ENCODE measurements at places on chromosomes 7 and 10.

DNA sequence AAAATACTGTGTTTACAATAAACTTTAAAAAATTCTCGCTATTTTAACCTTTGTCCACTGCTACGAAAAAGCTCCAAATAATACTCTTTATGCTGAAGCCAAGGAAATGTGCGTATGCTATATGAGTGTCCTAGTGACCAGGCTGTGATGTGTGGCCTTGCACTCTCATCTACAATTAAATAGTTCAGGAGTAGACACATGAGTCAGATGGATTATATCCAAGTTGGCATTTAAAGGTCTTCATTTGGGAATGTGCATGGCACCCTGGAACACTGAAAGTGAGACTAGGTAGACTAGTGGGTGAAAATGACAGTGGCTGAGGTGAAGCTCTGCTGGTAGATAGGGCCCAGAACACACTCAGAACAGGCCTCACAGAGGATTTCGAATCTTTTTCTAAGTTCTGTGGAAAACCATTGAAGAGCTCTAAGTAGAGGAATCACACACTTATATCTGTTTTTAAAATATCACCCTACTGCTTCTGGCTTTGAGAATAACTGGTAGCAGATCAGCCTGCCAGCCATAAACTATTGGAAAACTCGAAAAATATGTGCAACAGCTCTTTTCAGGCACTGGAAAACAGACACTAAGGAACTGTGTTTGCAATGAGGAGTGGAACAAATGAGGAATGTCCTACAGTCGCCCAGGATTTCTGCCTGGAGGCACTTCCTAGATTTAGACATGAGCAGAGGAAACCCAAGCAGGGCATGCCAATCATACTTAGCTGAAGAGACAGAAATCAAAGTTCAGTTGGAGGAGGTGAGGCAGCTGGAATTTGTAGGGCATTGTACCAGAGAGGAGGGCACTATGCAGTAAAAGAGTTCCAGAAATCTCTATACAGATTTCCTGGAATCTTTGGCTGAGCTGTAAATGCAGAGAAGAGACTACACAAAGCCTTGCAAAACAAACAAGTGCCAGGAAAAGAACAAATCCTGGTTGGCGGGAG is 603.8 kb upstream of the LRRTM3 start:
- DNase-seq = no peak

- no peak for DNase-seq
These were observed 74.5 kb downstream of the DGKI start for GRCh38 chr7:137772316-137772715.

GRCh38 chr7:88344956-88345832 is 38.5 kb upstream of the STEAP4 start:
- DNase-seq = peak; percentile 55

DNA sequence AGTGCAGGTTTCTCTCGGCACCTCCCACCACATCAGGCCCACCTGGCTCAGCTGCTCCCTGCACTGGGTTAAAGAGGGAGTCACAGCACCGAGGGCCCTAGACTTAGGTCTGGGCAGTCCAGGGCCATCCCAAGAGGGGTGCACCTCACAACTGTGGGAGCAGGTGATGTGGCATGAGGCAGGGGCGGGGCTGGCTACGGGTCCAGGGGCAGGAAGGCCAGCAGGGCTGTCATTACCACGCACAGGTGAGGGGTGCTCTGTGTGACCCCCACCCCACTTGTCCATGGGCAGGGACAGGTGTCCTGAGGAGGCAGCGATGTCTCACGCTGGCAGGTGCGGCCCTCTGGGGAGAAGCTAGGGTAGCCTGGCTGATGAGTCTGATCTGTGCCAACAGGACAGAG is 40.5 kb upstream of the DPYSL4 start:
- DNase-seq = no peak

DNA sequence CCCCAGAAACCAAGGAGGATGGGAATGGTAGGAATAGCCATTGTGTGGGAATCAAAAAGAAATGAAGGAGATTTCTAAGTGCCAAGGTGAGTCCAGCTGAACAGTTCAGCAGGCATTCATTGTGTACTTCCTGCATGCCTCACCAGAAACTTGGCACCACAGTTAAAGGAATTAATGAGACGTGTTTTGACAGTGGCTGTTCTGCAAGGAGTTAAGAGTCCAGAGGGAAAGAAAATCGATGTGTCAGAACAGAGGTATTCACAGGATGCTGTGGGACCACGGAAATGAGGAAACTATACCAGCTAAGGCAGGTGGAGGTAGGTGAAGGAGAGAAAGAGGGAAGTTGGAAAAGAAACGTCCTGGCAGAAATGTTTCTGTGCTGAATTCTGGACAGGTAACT is 78.1 kb downstream of the PRKCQ start:
- no peak for DNase-seq

DNA sequence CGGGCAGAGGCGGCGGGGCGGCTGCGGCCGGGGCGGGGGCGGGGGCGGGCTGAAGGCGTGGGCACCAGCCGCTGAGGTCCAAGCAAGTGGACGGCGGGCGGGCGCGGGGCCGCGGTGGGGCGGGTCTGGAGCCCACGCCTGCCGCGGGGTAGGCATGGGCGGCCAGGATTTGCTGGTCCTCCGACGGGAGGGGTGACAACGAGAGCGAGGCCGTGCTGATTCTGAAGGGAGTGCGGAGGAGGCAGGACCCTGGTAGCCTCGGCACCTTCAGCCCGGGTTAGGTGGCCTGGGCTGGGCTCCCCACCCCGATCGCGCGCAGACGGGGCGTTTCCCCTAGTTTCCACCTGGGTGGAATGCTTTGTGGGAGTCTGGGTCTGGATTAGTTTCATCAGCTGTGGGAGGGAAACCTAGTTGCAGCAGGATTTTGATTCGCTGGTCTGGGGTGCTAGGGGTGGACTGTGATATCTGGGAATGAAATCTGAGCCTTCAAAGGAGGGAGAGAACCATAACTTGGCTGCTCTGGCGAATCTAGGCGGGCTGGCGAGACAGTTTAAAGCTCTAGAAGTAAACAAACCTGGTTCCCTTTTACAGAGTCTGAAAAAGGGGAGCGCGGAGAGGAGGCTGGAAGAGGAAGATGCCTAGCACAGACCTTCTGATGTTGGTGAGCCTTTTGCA is 609 bp downstream of the SGPL1 start:
- DNase-seq = no peak

- no peak for DNase-seq
These were observed 356.5 kb upstream of the KLF6 start for GRCh38 chr10:4141471-4141870.

DNA sequence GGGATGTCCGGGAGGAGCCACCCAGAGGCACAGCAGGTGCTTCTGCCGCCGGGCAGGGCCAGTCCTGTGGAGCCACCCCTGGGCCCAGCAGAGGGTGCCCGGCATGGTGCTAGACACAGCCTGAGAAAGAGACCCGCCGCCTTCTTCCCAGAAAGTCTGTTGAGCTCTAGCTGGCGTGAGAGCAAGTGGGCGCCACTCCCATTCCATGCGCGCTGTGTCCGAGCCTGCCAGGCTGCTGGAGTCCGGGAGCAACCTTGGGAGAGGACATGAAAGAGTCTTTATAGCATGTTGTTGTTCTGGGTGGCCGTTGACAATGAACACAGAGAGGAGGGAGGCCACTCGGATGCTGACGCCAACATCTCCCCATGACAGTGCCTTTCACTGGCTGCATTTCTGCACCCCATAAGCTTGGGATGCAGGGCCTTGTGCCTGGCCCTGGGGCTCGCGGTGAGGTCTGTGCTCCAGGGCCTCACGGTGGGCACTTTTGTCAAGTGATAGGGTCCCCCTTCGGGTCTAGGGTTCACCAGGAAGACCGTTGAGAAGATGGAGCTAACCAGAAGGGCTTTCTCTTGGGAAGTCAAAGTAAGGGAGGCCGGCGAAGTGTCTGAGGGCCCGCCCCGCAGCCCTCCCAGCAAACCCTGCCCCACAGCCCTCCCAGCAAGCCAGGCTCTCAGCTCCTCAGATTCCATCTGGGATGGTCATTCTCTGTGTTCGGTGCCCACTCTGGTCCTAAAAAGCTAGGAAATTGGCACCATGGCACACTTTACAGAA is 47.3 kb downstream of the NKX6-2 start:
- no peak for DNase-seq

DNA sequence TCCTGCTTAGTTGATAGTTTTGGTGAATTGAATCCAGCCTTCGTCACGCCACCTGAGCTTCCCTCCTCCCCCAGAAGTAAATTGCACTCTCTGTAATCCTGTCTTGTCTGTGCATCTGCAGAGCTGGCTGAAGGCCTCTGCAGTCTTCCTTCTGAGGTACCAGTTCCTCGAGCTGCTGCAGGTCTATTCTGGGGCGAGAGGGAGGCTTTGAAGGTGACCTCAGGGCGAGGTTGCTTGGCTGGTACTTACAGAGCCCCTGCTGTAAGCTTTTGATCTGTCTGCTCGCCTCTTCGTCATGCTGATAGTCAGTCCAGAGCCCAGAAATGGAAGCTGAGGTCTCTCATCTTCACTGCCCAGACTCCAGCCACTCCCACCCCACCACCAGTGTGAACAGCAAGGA is 513.6 kb upstream of the FOXK1 start:
- no peak for DNase-seq

DNA sequence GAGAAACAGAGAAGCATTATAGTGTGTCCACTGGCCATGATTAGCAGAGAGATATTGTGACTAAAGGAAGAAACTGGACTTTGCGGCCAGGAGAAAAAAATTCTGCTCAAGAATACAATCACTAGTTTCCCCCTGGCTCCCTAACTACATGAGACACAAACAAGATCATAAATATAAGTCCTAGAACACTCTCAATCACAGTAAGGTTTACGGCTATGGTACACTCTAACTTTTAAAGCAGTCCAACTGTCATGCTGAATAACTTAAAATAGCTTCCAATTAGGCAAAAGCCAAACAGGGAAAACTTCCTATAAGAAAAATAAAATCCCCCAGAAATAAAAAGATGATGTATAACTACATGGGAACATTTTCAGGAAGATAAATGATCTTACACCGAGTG is 132.1 kb downstream of the STRA8 start:
- DNase-seq = no peak

- no peak for DNase-seq
These were observed 3.2 kb upstream of the LIPF start for GRCh38 chr10:88661018-88661417.

DNA sequence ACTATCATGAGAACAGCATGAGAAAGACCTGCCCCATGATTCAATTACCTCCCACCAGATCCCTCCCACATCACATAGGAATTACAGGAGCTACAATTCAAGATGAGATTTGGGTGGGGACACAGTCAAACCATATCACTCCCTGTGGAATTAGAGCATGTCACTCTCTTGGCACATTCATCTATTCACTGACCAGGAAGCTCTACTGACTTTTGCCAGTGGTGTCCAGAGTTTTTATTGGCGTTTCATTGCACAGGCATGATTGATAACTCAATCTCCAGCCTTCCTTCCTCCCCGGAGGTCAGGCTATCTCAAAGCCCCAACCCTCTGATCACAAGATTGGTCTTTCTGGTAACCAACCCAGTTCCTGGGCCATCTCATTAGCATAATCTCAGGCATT is 478.9 kb upstream of the NRP1 start:
- DNase-seq = no peak

DNA sequence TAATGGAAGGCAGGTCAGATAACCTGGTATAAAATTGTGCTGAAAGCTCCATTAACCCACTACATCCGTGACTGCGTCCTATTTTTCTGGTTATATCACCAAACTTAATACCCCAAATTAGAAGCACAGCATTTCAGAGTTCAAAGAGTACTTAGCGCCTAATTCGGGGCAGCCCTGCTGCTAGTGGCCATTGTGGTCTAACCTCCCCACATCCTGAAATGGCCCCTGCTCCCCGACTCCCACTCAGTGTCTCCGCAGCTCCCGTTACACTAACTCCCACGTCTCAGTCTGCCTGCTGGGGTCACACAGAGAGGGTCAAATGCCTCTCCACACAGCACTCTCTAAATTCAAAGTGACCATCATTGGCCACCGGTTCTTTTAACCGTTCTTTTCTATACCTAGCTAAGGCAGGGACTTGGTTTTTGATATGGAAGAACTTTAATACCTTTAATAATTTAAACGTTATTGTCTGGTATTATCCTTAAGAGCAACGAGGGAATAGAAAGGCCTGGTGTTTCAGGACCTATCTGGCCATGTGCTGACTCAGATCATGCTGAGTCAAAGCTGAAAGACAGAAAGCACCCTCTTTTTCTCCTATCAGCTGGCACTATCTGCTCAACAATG is 117.1 kb downstream of the KMT2E start:
- no peak for DNase-seq

- no peak for DNase-seq
These were observed 63.3 kb downstream of the FAM185A start for GRCh38 chr7:102811942-102812678.

DNA sequence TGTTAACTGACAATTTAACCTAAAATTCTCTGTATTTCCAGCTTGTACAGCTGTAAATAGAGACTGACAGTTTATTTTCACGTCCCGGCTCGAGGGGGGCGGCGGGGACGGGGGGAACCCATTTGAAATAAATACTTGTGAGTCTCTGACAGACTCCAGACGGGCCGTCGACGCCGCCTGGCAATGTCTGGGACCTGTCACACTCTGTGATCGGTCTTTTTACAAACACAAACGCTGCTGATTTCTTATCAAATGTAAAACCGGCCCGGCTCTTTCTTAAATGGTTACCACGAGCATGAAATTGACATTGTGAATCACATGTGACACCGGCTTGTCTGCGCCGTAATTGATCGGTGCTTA is 57.0 kb downstream of the UNCX start:
- no peak for DNase-seq

Measured in NCI-H1417 treated with DMSO at 0.1 percent for 48 hours (cell line).